ENCODE measurements at places on chromosomes 4 and X. TPM values are rescaled to one million over a fixed set of nuclear protein-coding genes. Genes with fewer than 3 reads are reported as not detected.

WDR45 gene
- 78.0 TPM for total RNA-seq

JADE3 gene
- total RNA-seq, result 4.6 TPM

DNA sequence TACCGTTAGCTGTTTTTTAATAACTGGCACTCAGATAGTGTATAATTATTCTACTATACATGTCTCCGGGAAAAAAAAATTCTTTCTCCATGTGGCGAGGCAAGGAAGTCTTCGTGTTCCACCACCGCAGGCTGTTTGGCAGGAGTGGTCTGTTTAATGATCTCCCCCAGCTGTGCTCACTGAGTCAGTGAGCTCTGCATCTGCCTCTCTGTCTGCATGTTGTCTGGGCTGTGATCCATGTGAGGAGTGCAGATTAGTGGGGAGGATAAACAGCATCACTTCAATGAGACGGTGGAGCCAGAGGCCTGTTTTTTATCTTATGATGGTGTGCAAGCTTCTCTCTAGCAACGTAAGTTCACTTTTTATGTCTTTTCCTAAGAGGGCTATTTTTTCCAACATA lies 69.8 kb downstream of the RPS3A start:
- DNase-seq, result no peak
- peak overlapping the region; percentile 66 for H3K27ac ChIP-seq
- no peaks in the 10 kb centered on the region for H3K36me3 ChIP-seq
- no peaks in the 10 kb centered on the region for H3K27me3 ChIP-seq
- peaks cover 2% of the 10 kb centered on the region for H3K4me1 ChIP-seq

GRCh38 chrX:15143050-15143824 lies 126.6 kb downstream of the ASB9 start:
- H3K4me3 ChIP-seq, result no peak overlapping the region
- no peak for DNase-seq
- H3K27ac ChIP-seq, result no peak overlapping the region
- H3K27me3 ChIP-seq, result no peaks in the 10 kb centered on the region

SPANXN3 gene
- not detected for total RNA-seq

DNA sequence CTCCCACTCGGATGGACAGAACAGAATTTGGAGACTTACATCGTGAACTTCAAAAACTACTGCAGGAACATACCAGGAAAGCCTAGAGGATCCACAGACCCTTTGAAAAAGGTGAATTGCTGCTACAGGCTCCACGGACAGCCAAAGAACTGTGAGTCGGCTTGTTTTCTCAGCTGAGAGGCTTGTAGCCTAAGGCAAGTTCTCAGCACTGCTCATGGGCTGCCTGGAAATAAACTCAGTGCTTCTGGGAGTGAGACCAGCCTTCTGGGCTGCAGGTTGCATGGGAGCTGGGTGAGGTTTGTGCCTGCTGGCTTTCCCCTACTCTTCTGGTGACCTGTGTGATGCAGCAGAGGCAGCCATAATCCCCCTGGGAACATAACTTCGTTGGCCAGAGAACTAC lies 1397.6 kb downstream of the FAM133A start:
- H3K4me1 ChIP-seq, result no peaks in the 10 kb centered on the region
- H3K27me3 ChIP-seq, result no peaks in the 10 kb centered on the region
- no peak overlapping the region for H3K27ac ChIP-seq
- DNase-seq, result no peak

DNA sequence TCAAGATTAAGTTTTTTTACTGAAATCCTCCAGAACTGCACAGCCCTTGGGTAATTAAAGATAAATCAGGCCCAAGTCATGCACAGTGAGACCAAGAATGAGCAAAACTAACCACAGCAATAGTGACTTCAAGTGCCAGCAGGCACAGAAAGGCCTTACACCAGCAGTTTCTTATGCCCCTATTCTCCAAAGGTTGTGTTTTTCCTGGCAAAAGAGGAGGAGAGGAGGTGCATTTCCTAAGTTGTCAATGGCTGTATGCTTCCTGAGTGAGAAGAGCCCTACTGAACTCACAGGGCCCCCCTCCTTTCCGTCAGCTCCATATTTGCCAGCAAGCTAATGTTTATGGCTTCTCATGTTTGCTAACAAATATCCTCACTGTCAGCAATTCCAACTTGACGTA lies 418.7 kb upstream of the INTU start:
- H3K4me3 ChIP-seq, result no peak overlapping the region
- peaks cover 12% of the 10 kb centered on the region for H3K4me1 ChIP-seq
- H3K27ac ChIP-seq, result no peak overlapping the region
- no peak for DNase-seq
- H3K36me3 ChIP-seq, result no peaks in the 10 kb centered on the region
